ENCODE measurements at places on chromosomes 4 and X. TPM values are rescaled to one million over a fixed set of nuclear protein-coding genes. Genes with fewer than 3 reads are reported as not detected.

DNA sequence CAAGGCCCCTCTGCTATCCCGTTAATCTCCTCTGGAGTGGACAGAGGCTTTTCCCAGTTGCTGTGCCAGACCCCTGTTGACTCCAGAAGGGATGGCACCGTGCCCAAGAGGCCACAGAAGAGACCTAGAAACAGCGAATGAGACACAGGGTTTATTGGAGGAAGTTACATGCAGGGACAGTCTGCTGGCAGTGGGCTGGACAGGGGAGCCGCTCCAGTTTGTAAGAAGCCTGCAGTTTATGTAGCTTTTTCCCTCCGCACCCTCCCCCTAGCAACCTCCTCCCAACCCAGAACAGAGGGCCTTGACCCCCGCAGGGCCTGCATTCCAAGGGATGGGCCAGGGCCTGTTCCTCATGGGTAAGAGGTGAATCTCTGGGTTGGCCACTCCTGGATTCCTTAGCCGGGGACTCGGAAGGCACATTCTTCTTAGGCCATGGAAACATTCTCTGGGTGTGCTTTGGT, 216.8 kb upstream of the PSAPL1 start:
- H3K27me3 ChIP-seq = no peaks in the 10 kb centered on the region
- no peaks in the 10 kb centered on the region for H3K4me1 ChIP-seq
- no peak overlapping the region for H3K4me3 ChIP-seq
- no peaks in the 10 kb centered on the region for H3K36me3 ChIP-seq
- H3K27ac ChIP-seq = no peak overlapping the region

The H2BW2 gene
- not detected for total RNA-seq

GRCh38 chr4:11529625-11530201, 101.0 kb upstream of the HS3ST1 start:
- peaks cover 4% of the 10 kb centered on the region for H3K4me1 ChIP-seq
- no peaks in the 10 kb centered on the region for H3K27me3 ChIP-seq
- H3K36me3 ChIP-seq = no peaks in the 10 kb centered on the region
- no peak for DNase-seq

The H2BW1 gene
- total RNA-seq = not detected

GRCh38 chr4:139015948-139016471, 429 bp downstream of the NOCT start:
- peak overlapping the region; percentile 63 for H3K4me3 ChIP-seq
- DNase-seq = peak; percentile 17
- peak overlapping the region; percentile 83 for H3K27ac ChIP-seq
- no peaks in the 10 kb centered on the region for H3K27me3 ChIP-seq
- H3K36me3 ChIP-seq = no peaks in the 10 kb centered on the region

DNA sequence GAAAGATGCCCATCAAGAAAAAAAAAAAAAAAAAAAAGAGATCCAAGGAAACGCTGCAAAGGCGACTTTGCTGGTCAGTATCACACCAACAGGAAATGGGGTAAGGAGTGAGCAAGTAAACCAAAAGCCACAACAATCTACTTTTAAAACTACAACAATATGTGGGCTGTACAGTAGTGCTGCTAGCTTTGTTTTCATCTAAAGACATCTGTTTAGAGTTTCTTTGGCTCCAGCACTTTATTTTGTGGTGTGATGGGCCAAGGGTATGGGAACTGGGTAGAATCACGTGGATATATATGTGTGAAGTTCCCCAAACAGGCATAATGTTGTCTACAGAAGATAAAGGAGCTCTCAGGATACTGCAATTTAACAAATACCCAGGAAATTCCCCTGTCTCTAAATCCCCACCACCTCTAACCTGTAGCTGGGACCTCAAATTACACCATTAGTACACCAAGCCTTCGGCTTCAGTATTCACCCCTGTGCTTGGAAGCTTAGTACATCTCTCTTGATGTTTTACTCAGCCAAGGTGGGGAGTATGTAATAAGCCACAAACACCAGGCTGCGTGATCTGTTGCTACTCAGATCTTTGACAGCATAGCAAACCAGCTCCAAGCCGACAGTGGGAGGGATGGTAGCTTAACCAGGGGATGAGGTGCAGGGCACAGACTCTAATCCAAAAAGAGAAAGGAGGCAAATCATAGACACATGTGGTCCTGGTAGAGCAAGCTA, 207.9 kb downstream of the HS6ST2 start:
- H3K4me3 ChIP-seq = no peak overlapping the region
- DNase-seq = no peak
- no peaks in the 10 kb centered on the region for H3K27me3 ChIP-seq
- H3K4me1 ChIP-seq = no peaks in the 10 kb centered on the region
